IMR-90 (cell line): ENCODE measurements at places on chromosomes 3 and 15. TPM values are rescaled to one million over a fixed set of nuclear protein-coding genes. Genes with fewer than 3 reads are reported as not detected.

DNA sequence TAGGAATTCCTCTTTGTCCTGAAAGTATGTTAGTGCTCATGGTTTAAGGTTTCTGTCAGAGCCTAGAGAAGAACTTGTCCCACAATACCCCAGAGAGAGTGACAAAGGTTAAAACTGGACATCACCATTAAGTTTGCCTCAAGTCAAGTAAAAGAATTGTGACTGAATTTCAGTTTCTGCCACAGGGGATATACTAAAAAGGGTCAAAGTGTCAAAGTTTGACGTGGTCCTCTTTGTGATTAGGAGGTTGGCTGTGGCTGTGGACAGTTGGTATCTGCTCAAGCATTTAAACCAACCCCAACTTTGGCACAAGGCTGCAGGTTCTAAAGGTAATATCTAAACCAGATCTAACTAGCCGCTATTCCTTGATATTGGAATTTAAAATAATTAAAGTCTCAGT is 26.1 kb downstream of the FMN1 start:
- no peaks in the 10 kb centered on the region for H3K36me3 ChIP-seq
- no peak for DNase-seq
- no peak overlapping the region for H3K4me3 ChIP-seq
- no peak overlapping the region for H3K27ac ChIP-seq
- H3K4me1 ChIP-seq = no peaks in the 10 kb centered on the region

The CCDC54 gene
- not detected in 2 replicates for total RNA-seq

The SI gene
- not detected in 2 replicates for total RNA-seq

GRCh38 chr15:43189296-43189695 is 4.1 kb downstream of the CCNDBP1 start:
- no peaks in the 10 kb centered on the region for H3K27me3 ChIP-seq
- no peak overlapping the region for H3K27ac ChIP-seq
- peaks cover under 1% of the 10 kb centered on the region for H3K4me1 ChIP-seq
- peaks cover 18% of the 10 kb centered on the region for H3K36me3 ChIP-seq
- H3K4me3 ChIP-seq = no peak overlapping the region
- peak; percentile 35 for DNase-seq

GRCh38 chr3:101851072-101851770 is 1.9 kb downstream of the NFKBIZ start:
- peak overlapping the region; percentile 96 for H3K4me3 ChIP-seq
- peaks cover 12% of the 10 kb centered on the region for H3K4me1 ChIP-seq
- H3K27ac ChIP-seq = peak overlapping the region; percentile 32

The TMEM39A gene
- 88.6 and 117 TPM in 2 replicates for total RNA-seq

- H3K4me1 ChIP-seq = peaks cover 16% of the 10 kb centered on the region
- H3K4me3 ChIP-seq = no peak overlapping the region
- H3K27me3 ChIP-seq = no peaks in the 10 kb centered on the region
- no peak overlapping the region for H3K27ac ChIP-seq
- no peaks in the 10 kb centered on the region for H3K36me3 ChIP-seq
These were observed 45.0 kb downstream of the GPR176 start for GRCh38 chr15:39874890-39875549.

GRCh38 chr15:89442671-89443307 is 53.6 kb downstream of the RHCG start:
- no peaks in the 10 kb centered on the region for H3K36me3 ChIP-seq
- H3K4me1 ChIP-seq = no peaks in the 10 kb centered on the region
- DNase-seq = peak; percentile 8
- peaks cover 55% of the 10 kb centered on the region for H3K27me3 ChIP-seq
